T-helper 17 cell (primary cell): ENCODE measurements at places on chromosomes 12 and 14. TPM values are rescaled to one million over a fixed set of nuclear protein-coding genes. Genes with fewer than 3 reads are reported as not detected.
A peak's percentile ranks its signal among the peaks of the same experiment; 100 is the strongest.

- no peaks in the 10 kb centered on the region for H3K27me3 ChIP-seq
- H3K36me3 ChIP-seq: peaks cover 3% of the 10 kb centered on the region
- no peak overlapping the region for H3K4me3 ChIP-seq
- DNase-seq: no peak
Measured at GRCh38 chr14:65496178-65496993, 83.9 kb downstream of the FUT8 start.

GRCh38 chr12:6700646-6701051 lies at the start of gene PIANP:
PIANP (minus strand) TSS chr12:6700815; CDS start chr12:6698061, 2,754 bp downstream.
- H3K27me3 ChIP-seq: peaks cover 52% of the 10 kb centered on the region
- H3K4me3 ChIP-seq: peak within 1 kb of the TSS; percentile 90
- peaks cover 12% of the 10 kb centered on the region for H3K36me3 ChIP-seq
- DNase-seq: peak; percentile 33
- peak within 1 kb of the TSS; percentile 83 for H3K27ac ChIP-seq

- no peak for DNase-seq
- no peaks in the 10 kb centered on the region for H3K36me3 ChIP-seq
- no peak overlapping the region for H3K4me3 ChIP-seq
- no peaks in the 10 kb centered on the region for H3K27me3 ChIP-seq
- H3K27ac ChIP-seq: no peak overlapping the region
Measured at GRCh38 chr14:53766106-53766505, 190.5 kb downstream of the BMP4 start.

DNA sequence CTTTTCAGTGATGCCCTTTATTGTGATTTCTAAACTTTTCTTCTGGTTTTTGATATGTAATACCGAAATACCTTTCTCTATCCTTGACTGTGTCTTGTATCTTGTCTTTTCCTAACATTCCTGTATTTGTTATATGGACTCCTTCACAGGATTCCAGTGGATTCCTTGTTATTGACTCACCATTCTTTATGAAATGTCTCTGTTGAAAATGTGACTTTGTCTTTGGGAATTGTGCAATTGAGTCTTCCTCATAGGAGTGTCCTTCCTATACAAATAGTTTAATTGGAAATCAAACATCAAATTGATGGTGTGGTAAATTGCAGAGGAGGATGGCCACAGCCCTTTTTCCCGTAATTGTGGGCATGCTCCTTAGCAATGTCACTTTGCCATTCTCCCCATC lies 296.6 kb upstream of the KITLG start:
- H3K27me3 ChIP-seq: no peaks in the 10 kb centered on the region
- no peaks in the 10 kb centered on the region for H3K4me1 ChIP-seq
- H3K4me3 ChIP-seq: no peak overlapping the region
- no peak overlapping the region for H3K27ac ChIP-seq

DNA sequence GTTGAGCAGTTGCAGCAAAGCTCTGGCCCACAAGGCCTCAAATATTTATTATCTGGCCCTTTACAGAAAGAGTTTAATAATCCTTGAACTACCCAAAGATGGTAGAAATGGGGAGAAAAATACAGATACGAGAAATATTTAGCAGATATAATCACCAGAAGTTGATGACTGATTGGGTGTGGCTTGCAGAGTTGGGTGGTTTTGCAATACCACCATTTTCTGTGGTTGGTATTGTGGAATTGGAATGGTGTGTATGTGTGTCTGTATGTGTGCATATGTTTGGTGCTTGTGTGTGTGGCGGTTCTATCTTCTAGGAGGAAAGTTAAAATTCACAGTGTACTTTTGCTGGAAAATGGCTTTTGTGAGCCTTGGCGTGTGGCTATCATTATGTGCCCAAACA lies 85.4 kb upstream of the MANSC4 start:
- H3K4me1 ChIP-seq: peaks cover 7% of the 10 kb centered on the region
- no peaks in the 10 kb centered on the region for H3K36me3 ChIP-seq
- no peak overlapping the region for H3K4me3 ChIP-seq
- no peak overlapping the region for H3K27ac ChIP-seq

DNA sequence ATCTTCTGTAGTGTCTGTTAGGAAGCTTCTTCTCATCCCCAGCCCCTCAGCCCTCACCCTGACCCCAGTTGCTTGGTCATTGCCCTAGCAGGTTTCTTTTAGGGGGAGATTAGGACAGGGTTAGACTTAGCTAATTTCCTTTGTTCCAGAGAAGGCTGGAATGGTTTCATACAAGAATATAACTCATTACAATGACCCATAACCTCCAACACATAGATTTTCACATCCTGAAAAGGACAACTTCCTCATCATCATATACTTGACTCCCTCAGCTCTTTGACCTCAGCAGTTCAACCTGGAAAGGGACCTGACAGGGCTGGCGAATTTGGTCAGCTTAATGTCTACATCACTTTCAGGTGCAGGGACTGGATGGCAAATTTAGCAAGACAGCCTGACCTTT lies 8.0 kb upstream of the BHLHE41 start:
- H3K36me3 ChIP-seq: peaks cover 2% of the 10 kb centered on the region
- DNase-seq: no peak
- H3K4me3 ChIP-seq: no peak overlapping the region
- H3K27ac ChIP-seq: no peak overlapping the region

GRCh38 chr12:32420356-32420755 lies 21.0 kb downstream of the FGD4 start:
- no peak for DNase-seq
- H3K36me3 ChIP-seq: peaks cover 5% of the 10 kb centered on the region
- no peak overlapping the region for H3K27ac ChIP-seq
- no peak overlapping the region for H3K4me3 ChIP-seq
- H3K4me1 ChIP-seq: peaks cover 2% of the 10 kb centered on the region
- H3K27me3 ChIP-seq: peaks cover 37% of the 10 kb centered on the region

- H3K27me3 ChIP-seq: peaks cover 10% of the 10 kb centered on the region
- H3K4me3 ChIP-seq: no peak overlapping the region
- no peak for DNase-seq
- H3K27ac ChIP-seq: no peak overlapping the region
- H3K36me3 ChIP-seq: no peaks in the 10 kb centered on the region
Measured at GRCh38 chr12:93115646-93116045, 186.6 kb upstream of the EEA1 start.

- peaks cover 15% of the 10 kb centered on the region for H3K27me3 ChIP-seq
- no peak overlapping the region for H3K4me3 ChIP-seq
- no peak overlapping the region for H3K27ac ChIP-seq
Measured at GRCh38 chr12:32568228-32568627, 110.9 kb upstream of the DNM1L start.

DNA sequence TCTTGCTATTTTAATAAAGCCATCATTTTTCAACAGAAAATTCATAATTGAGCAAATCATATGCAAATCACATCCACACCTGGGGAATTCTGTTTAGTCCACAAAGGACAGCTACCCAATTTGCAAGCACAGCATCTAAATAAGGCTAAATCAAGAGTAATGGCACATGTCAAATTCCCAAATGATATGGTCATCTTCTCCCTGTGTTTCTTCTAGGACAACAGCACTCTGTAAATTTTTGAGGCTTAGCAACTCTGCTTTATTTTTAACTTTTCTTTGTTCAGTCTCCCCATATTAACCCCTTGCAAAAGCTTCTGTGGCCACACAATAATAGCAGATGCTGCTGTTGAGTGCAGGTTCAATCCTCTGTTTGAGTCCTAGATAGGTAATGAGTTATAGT lies 155.6 kb upstream of the DAAM1 start:
- H3K27ac ChIP-seq: no peak overlapping the region
- H3K4me3 ChIP-seq: no peak overlapping the region
- DNase-seq: no peak
- peaks cover 24% of the 10 kb centered on the region for H3K27me3 ChIP-seq
- no peaks in the 10 kb centered on the region for H3K36me3 ChIP-seq
- H3K4me1 ChIP-seq: peaks cover 6% of the 10 kb centered on the region

DNA sequence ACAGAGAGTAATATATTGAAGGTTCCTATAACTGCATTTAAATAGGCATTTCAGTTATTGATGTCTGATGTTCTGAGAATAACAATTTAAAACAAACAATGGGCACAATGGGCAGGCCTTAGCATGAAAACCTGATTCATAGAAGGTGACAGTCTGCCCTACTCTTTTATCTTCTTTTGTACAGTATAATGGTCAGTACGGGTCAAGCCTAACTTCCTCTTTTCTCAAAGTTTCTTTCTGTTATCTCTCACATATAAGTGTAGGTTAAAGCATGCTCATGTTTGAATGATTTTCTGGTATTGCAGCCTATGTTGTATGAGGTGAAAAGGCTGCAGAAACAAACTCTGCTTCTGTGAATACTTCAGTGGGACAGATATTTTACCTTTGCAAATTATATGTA lies 14.2 kb downstream of the FKBP3 start:
- no peak overlapping the region for H3K4me3 ChIP-seq
- H3K36me3 ChIP-seq: peaks cover 3% of the 10 kb centered on the region
- peaks cover 4% of the 10 kb centered on the region for H3K4me1 ChIP-seq
- DNase-seq: no peak

DNA sequence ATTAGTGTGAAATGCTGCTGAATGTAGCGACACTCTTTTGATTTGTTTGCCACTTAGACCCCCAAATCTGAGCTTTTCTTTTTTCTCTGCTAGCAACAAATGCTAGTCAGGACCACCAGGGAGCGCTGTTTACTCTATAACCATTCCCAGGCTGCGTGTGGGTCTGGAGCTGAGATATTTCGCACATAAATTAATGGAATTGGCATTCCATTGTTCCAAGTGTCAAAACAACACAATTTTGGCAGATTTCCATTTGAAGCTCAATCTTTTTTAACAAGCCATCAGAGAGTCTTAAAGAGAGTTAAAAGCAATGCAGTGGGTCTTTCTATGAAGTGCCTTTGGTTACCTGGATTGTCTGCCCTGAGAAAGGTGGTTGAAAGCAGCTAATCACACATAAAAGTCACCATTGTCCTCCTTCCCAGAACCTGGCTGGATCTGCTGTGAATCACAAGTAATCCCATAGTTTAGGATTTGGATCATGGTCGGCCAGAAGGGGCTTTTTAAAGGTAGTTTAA lies 7.4 kb upstream of the TMEM132C start:
- DNase-seq: no peak
- H3K4me1 ChIP-seq: no peaks in the 10 kb centered on the region
- no peak overlapping the region for H3K27ac ChIP-seq
- H3K4me3 ChIP-seq: no peak overlapping the region

GRCh38 chr12:53205747-53206419 lies 1.2 kb downstream of the ITGB7 start:
- peaks cover 5% of the 10 kb centered on the region for H3K36me3 ChIP-seq
- H3K27ac ChIP-seq: peak overlapping the region; percentile 97
- DNase-seq: no peak

- DNase-seq: no peak
- H3K36me3 ChIP-seq: peaks cover 2% of the 10 kb centered on the region
- peaks cover 10% of the 10 kb centered on the region for H3K4me1 ChIP-seq
- H3K27ac ChIP-seq: no peak overlapping the region
Measured at GRCh38 chr14:64815257-64815656, 64.5 kb downstream of the SPTB start.

DNA sequence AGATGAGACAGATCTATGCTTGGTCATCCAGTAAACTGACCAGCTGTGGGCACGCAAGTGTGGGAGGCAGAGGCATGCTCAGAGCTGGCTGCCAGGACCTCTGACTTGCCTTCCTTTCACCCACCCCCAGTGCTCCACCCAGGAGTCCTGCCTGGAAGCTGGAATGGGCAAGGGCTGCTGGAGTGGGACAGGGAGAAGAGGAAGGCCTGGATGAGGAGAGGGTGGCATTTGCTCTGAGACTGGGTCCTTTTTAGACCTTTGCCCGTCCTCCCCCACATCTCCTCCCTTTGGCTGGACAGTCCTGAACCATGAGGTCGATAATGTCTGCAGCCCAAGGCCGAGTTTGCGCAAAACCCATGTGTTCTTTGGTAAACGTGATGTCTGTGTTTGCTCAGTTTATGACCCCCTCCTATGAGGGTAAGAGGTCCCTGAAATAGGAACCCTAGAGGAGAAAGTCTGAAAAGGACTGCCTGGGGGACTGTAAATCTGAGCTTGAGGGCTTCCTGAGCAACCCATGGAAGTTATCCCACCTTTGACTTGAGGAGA lies 3.8 kb upstream of the INHBE start:
- H3K27me3 ChIP-seq: peaks cover 20% of the 10 kb centered on the region
- H3K36me3 ChIP-seq: peaks cover 3% of the 10 kb centered on the region
- peaks cover 8% of the 10 kb centered on the region for H3K4me1 ChIP-seq

Gene PAX9
- 0.35 TPM for total RNA-seq

Gene GOLGA3
- total RNA-seq: 44.0 TPM

Gene CLEC2A
- not detected for total RNA-seq

Gene GSKIP
- 13.2 TPM for total RNA-seq

Gene RTL1
- total RNA-seq: not detected

Gene TSPAN19
- total RNA-seq: not detected

Gene LPAR5
- total RNA-seq: 2.9 TPM

Gene SMCO2
- not detected for total RNA-seq

Gene SCNN1A
- total RNA-seq: 2.1 TPM

Gene TC2N
- 214 TPM for total RNA-seq

Gene KRT83
- not detected for total RNA-seq

Gene DPPA3
- total RNA-seq: not detected
